ENCODE measurements at places on chromosomes 7 and 10. TPM values are rescaled to one million over a fixed set of nuclear protein-coding genes. Genes with fewer than 3 reads are reported as not detected.

GRCh38 chr7:4681218-4681851 is 760 bp upstream of the FOXK1 start:
- H3K27ac ChIP-seq, result no peak overlapping the region
- H3K27me3 ChIP-seq, result peaks cover 31% of the 10 kb centered on the region
- H3K36me3 ChIP-seq, result no peaks in the 10 kb centered on the region
- peaks cover 5% of the 10 kb centered on the region for H3K4me1 ChIP-seq
- no peak overlapping the region for H3K4me3 ChIP-seq

GRCh38 chr10:122427280-122427679 is 27.2 kb upstream of the ARMS2 start:
- no peaks in the 10 kb centered on the region for H3K36me3 ChIP-seq
- H3K27me3 ChIP-seq, result no peaks in the 10 kb centered on the region
- H3K4me1 ChIP-seq, result no peaks in the 10 kb centered on the region
- H3K4me3 ChIP-seq, result no peak overlapping the region
- H3K27ac ChIP-seq, result no peak overlapping the region

DNA sequence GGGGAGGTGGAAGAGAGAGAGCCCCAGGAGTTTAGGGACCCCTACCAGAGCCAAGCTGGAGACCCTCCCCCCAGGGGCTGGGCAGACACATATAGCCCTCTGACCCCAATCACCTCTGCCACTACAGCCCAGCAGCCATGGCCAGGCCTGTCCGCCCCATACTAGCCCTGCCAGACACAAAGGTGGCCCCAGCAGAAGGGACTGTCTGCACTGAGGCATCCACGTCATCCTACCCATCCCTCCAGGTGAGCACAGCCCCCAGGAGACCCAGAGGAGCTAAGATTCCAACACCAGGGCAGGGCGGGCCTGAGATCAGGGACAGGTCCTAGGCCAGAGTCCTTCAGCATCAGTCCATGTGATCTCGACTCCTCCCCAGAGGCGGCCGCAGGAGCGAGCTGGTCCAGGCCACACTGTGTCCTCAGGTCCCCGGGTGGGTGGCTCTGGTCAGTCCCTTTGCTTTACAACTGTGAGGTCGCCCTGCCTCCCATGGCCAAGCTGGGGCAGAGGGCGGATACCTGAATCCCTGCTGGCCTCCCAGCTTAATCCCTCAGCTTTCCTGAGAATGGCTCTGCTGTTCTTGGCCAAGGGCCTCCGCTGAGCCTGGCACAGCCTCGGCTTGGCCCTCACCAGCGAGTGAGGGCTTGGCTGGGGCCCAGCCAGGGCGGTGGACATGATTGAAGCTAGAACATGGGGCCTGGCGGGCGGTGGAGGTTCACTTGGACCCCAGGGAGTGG is 14.3 kb upstream of the ELN start:
- H3K27me3 ChIP-seq, result no peaks in the 10 kb centered on the region
- H3K4me1 ChIP-seq, result no peaks in the 10 kb centered on the region
- no peak overlapping the region for H3K4me3 ChIP-seq

DNA sequence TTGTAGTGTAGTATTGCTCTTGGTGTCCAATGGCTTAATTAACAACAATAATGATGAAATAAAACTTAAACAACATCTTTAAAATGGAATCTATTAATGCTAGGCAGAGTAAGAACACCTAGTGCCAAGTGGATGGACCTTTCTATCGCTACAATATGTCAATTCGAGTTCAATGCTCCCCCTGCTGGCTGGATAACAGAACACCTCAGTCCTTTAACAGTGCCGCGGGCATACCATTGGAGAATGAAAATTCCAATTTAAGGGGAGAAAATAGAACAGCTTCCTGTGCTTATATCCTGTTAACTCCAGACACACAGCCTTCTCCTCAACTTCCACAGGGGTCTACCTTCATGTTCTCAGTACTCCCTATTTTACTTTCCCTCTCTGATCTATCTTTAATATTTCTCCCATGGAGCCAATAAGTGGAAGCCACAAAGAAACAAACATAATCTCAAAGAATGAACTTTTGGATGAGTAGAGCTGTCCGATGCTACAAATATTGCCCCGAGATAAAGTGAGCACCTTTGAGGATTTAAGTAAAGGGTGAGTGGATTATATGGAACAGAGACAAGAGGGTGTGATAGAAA is 41.4 kb downstream of the COL1A2 start:
- no peaks in the 10 kb centered on the region for H3K27me3 ChIP-seq
- H3K4me3 ChIP-seq, result no peak overlapping the region
- H3K27ac ChIP-seq, result no peak overlapping the region
- DNase-seq, result peak; percentile 19
- no peaks in the 10 kb centered on the region for H3K36me3 ChIP-seq

GRCh38 chr7:27746486-27746885 is 6.5 kb downstream of the TAX1BP1 start:
- no peak for DNase-seq
- H3K27ac ChIP-seq, result no peak overlapping the region
- peaks cover 1% of the 10 kb centered on the region for H3K27me3 ChIP-seq
- peaks cover 15% of the 10 kb centered on the region for H3K36me3 ChIP-seq
- no peaks in the 10 kb centered on the region for H3K4me1 ChIP-seq
- no peak overlapping the region for H3K4me3 ChIP-seq

GRCh38 chr10:79422178-79422892 is 23.1 kb downstream of the ZCCHC24 start:
- no peaks in the 10 kb centered on the region for H3K4me1 ChIP-seq
- no peaks in the 10 kb centered on the region for H3K36me3 ChIP-seq
- no peak overlapping the region for H3K4me3 ChIP-seq
- DNase-seq, result no peak
- H3K27ac ChIP-seq, result no peak overlapping the region
- H3K27me3 ChIP-seq, result no peaks in the 10 kb centered on the region

GRCh38 chr10:22852712-22853353 is 75.0 kb upstream of the ARMC3 start:
- no peak for DNase-seq
- no peaks in the 10 kb centered on the region for H3K36me3 ChIP-seq
- no peaks in the 10 kb centered on the region for H3K4me1 ChIP-seq

- H3K4me1 ChIP-seq, result no peaks in the 10 kb centered on the region
- H3K36me3 ChIP-seq, result peaks cover 18% of the 10 kb centered on the region
- H3K27me3 ChIP-seq, result no peaks in the 10 kb centered on the region
- peak overlapping the region; percentile 94 for H3K4me3 ChIP-seq
- no peak for DNase-seq
Measured at GRCh38 chr10:125823663-125824251, 411 bp downstream of the BCCIP start.

DNA sequence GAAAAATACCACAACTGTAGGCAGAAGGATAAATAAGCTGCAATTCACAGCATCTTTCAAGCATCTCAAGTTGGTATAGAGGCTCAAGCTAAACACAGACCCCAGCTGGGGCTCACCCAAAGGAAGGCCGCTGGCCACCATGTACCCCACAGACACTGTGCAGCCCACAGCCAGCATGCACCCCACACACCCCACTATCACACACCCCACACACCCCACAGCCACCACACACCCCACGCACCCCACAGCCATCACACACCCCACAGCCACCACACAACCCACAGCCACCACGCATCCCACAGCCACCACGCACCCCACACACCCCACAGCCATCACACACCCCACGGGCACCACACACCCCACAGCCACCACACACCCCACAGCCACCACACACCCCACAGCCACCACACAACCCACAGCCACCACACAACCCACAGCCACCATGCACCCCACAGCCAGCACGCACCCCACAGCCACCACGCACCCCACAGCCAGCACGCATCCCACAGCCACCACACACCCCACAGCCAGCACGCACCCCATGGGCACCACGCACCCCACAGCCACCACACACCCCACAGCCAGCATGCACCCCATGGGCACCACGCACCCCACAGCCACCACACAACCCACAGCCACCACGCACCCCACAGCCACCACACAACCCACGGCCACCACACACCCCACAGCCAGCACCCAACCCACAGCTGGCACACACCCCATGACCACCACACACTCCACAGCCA is 214.7 kb downstream of the DNAJB6 start:
- no peaks in the 10 kb centered on the region for H3K36me3 ChIP-seq
- no peak for DNase-seq
- no peaks in the 10 kb centered on the region for H3K27me3 ChIP-seq
- no peak overlapping the region for H3K4me3 ChIP-seq
- H3K4me1 ChIP-seq, result no peaks in the 10 kb centered on the region

GRCh38 chr7:81676813-81677212 is 93.0 kb downstream of the HGF start:
- H3K36me3 ChIP-seq, result no peaks in the 10 kb centered on the region
- no peaks in the 10 kb centered on the region for H3K27me3 ChIP-seq
- no peak overlapping the region for H3K27ac ChIP-seq

DNA sequence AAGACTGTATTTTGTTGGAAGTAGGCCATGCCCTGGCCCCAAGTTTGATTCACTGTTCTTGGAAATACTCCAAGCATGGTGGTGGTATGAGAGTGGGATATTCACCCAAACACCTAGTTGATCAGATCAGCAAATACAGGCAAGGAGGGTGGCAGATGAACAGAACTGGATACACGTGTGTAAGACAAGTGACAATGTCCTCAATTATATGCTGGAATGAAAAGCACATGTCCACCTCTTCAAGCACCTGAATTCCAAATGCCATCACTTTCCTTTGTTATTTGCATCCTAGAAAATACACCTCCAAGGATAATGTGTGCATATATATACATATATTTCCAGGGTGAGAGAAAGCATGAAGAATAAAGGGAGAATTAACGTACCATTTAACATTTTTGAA is 131.8 kb upstream of the ZEB1 start:
- no peak for DNase-seq
- H3K27me3 ChIP-seq, result no peaks in the 10 kb centered on the region
- no peak overlapping the region for H3K4me3 ChIP-seq
- H3K4me1 ChIP-seq, result no peaks in the 10 kb centered on the region
- peak overlapping the region; percentile 1 for H3K27ac ChIP-seq

GRCh38 chr10:118508863-118509262 is 86.6 kb downstream of the PRLHR start:
- no peaks in the 10 kb centered on the region for H3K27me3 ChIP-seq
- no peaks in the 10 kb centered on the region for H3K4me1 ChIP-seq
- no peak overlapping the region for H3K27ac ChIP-seq
- DNase-seq, result no peak

DNA sequence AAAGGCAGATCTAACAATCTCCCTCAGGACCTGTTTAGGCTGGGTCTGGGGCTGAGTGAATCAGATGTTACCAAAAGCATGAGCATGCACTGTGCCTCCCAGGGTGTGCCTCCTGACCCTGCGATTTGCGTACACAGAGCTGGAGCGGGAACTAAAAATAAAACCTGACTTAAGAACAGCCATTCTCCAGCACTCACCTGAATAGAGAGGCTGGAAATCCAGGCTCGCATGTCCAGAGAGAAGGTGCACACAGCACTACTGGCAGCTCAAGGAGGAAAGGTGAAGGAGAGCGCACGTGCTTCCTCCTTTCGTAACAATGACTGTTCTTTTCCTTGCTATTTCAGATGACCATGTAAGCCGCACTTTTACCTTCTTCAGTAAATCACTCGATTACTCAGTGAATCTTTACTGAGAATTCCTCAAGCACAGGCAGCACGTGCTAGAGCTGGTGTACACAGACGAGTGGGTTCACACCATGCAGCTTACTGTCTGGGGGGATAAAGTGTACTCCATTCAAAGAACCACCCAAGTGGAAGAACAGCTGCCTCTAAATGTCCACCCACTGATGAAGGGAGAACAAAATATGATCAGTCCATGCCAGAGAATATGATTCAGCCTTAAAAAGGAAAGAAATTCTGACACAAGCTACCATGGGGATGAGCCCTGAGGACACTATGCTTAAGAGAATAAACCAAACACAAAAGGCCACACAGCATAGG is 45.6 kb downstream of the SFMBT2 start:
- no peak overlapping the region for H3K4me3 ChIP-seq
- H3K4me1 ChIP-seq, result no peaks in the 10 kb centered on the region
- DNase-seq, result no peak

SLC12A9 gene
- polyA plus RNA-seq, result 31.4 TPM

FANK1 gene
- polyA plus RNA-seq, result 0.74 TPM

GRID2IP gene
- polyA plus RNA-seq, result 1.5 TPM

SMKR1 gene
- polyA plus RNA-seq, result 1.6 TPM
